ENCODE measurements at places on chromosomes 6 and 20.
A peak's percentile ranks its signal among the peaks of the same experiment; 100 is the strongest.

DNA sequence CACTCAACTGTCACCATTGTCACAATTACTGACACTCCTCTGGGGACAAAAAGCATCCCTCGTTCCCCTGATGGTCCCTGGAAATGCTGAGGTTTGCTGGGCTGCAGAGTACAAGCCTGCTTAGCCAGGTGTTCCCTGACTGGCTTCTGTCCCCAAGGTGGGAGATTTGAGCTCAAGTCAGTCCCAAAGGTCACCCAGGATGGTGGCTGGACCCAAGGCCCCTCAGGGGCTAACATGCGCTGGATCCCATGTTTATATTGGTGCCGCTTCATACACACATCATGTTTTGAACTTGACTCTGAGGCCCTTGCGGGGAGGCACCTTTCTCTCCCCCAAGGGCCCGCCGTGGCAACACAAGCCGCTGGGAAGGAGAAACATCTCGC lies 44.2 kb downstream of the PMEPA1 start:
- no peak for DNase-seq

DNA sequence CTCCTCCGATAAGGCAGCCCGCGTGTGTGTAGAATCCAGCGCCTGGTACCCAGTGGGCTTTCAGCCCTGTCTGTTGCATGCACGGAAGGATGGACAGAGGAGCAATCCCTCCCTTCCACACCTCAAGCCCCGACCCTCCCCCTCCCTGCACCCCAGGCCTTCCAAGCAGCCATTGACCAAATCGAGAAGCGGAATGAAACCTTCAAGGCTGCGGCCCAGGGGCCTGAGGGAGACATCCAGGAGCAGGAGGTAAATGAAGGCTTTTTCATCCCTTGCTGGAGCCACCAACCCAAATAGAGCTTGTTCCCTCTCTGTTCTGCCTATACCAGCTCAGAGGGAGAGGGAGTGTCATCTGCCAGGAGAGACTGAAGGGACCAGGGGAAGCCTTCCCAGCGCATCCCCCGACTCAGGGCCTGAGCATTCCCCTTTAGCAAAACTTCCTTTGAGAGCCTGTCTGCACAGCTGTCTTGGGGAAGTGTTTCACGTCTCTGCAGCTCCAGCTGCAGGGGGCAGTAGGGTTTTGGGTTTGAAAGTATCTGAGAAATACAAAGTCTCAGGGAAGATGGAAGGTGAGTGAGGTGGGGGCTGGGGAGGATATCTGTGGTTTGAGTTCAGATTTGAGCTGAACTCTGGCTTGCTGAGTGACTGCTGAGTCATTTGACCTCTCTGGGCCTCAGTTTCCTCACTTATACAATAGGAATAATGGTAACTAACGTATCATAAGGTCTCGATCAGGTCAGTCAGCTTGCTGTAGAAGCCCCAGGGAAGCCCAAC lies 16.1 kb downstream of the FGD2 start:
- no peak for DNase-seq

GRCh38 chr6:21429291-21429690 lies 164.3 kb upstream of the SOX4 start:
- DNase-seq = no peak

DNA sequence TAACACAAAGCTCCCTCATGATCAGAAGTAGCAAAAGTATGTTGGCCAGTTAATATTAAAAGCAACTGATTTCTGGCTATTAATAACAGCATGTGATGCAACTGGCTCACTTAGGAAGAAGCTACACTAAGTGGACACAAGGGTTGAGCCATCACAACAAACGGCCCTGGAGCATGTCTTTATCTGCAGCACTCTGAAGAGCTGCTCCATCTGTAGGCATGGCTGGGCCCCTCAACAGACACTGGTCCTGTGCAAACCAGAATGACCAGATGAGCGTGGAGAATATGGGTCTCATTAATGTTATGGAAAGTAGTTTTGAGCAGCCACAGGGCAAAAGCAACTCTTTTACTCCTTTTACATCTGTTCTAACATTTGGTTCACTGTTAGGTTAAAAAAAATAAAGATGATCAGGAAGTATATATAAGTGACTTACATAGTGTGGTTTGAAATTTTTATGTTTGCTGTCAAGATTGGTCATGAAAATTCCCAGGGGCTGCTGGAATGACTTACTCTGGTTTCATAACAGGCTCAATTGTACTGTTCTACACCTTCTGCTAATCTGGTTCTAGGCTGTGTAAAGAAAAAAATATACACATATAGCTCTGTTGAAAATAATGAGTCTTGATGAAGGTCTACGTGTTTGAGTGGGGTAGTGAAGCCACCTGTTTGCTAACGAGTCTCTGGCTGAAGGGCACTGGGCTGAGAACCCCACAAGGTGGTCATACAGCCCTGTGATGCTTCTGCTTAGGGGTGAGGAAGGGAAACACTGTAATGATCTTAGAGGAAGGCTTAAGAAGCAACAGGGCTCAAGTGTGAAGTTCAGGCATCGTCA lies 58.1 kb downstream of the INSM1 start:
- DNase-seq = no peak

DNA sequence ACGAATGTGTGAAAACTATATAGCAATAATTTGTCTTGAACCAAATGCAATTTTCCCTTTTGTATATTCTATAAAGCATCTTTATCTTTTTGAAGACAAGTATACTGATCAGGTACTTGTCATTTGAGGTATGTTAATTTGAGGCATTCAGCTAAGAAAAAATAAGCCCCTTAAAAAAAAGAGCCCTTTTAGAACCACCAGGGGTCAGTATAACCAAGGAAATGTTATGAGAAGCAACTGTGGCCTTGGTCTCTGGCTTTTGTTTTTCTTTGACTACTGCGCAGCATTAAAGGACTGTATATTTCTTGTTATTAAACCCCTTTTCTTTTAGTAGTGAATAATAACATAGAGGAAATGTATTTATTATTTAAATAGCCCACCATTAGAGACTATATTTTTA lies 43.1 kb downstream of the CD109 start:
- DNase-seq = no peak

DNA sequence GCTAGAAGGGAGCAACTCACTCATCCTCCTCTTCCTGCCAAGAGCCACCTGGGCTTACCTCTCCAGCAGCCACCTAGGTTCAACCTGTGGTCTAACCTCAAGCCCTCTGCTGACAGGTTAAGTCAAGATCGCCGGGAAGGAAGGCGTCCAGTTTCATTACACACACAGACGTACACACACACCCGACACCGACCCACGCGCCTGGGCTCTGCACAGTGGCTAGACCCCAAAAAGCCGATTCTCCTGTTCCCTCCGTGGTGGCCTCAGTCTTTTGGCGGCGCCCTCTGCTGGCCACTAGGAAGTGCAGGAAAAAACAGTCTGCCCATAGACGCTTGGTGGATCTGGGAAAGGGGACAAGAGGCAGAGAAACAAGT lies 52.8 kb downstream of the MRPL14 start:
- DNase-seq = peak; percentile 85

GRCh38 chr20:56924292-56925081 lies 295.4 kb downstream of the TFAP2C start:
- no peak for DNase-seq

GRCh38 chr20:52619101-52619500 lies 353.1 kb upstream of the TSHZ2 start:
- no peak for DNase-seq

GRCh38 chr6:15079288-15079817 lies 166.5 kb upstream of the JARID2 start:
- DNase-seq = no peak

GRCh38 chr6:157227202-157228166 lies 95.8 kb downstream of the TMEM242 start:
- peak; percentile 43 for DNase-seq

DNA sequence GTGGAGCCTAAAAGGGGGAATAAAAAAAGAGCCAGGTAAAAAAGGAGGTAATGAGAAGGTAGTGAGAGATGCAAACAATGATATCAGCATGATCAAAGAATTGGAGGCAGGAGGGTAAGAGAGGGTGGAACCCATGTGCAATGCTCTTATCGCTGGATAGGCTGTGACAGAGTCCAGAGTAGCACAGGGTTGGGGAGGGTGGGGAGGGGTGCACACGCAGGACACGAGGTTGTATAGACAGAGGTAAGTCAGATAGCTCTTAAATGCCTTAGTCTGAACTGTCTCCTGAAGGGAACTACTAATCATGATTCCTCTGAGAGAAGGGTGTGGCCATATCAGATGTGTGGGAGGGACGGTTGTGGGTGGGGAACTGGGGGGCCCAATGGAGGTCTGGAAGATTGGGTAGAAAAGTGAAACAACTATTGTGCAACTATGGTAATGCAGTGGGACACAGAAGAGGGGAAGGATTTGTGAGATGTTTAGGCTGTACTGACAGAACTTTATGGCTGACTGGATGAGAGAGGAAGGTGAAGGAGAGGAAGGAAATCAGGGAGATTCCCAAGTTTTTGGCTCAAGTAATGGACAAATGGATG lies 354.8 kb downstream of the BTBD9 start:
- no peak for DNase-seq

GRCh38 chr6:11353921-11354389 lies 121.5 kb upstream of the NEDD9 start:
- no peak for DNase-seq

DNA sequence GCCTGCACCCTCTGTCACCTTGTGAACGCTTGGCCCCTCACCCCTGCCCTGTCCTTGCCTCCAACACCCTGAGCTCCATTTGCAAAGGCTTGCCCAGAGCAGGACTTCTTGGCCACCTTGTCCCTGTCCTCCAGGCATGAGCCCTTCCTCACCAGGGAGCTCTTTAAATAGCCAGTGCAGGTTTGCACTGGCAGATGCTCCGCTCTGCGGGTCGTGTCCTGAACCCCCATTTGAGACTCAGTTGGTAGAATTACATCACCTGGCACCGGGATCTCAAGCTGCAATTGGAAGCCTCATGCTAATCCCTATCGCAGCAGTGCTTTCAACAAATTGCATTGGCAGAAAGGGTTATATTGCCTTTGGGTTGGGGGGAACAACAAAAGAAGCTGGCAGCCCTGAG lies 85.9 kb downstream of the TRMT6 start:
- no peak for DNase-seq

DNA sequence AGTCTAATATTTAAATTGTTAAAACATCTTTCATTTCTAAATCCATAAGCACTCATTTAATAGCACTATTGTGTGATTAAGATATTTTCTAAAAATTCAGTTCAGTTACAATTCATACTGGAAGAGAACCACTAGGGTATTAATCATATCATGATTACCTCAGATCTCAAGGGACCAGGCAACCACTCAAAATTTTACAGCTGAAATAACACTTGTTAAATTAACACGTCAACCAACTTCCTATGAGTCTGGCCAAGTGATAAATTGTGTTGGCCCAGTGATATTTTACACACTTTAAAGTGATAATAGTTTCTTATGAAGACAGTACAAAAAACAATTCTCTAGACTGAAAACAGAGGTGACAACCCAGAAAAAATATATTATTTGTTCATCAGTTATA lies 869.0 kb upstream of the ADGRB3 start:
- DNase-seq = no peak

- no peak for DNase-seq
These were observed 103.8 kb downstream of the CEBPB start for GRCh38 chr20:50294164-50295088.

DNA sequence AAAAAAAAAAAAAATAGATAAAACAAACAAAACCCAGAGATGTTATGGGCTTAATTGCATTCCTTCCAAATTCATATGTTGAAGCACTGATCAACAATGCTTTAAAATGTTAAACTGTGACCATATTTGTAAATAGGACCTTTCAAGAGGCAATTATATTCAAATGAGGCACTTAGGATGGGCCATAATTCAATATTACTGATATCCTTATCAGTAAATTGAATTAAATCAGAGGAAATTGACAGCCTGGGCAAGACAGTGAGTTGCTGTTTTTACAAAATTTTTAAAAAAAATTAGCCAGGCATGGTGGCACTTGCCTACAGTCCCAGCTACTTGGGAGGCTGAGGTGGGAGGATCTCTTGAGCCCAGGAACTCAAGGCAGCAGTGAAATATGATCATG lies 364.1 kb downstream of the GJA1 start:
- DNase-seq = no peak

DNA sequence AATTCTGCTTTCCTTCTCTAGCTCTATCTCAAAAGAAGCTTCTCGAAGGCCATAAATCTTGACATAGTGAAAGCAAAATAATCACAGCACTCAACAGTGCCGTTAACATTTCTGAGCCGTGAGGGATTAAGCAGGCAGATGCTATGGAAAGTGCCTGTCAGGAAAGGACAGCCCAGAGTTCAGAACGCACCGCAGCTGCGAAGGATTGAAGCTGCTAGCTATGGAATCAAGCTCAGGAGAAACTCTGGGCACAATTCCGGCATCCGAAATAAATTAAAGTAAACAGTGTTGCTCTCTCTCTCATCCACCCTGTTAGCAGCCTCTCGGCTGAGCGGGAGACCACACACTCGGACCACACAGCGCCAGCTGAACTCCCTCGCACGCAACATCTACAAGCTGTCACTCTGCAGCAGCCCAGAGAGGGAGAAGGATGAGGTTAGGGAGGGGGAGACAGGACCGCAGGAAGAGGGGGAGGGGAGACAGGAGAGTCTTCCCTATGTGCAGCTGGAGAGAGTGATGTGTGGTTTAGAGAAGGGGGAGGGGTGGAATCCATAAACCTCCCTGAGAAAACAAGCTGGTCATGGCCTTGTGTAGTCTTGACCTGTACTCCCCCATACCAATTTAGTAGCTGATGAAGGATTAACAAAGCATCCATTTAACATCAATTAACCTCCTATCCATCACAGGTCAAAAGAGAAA lies 9.0 kb downstream of the EXOC2 start:
- peak; percentile 80 for DNase-seq

- no peak for DNase-seq
These were observed 37.7 kb upstream of the SLC4A11 start for GRCh38 chr20:3276680-3277015.

- no peak for DNase-seq
These were observed 58.7 kb downstream of the BCKDHB start for GRCh38 chr6:80165143-80165542.

- no peak for DNase-seq
These were observed 5.2 kb downstream of the TMEM181 start for GRCh38 chr6:158565122-158565429.

- no peak for DNase-seq
These were observed 1.0 kb downstream of the ARMH2 start for GRCh38 chr6:24797596-24798216.

- no peak for DNase-seq
These were observed 70.3 kb downstream of the ITCH start for GRCh38 chr20:34433391-34433790.

DNA sequence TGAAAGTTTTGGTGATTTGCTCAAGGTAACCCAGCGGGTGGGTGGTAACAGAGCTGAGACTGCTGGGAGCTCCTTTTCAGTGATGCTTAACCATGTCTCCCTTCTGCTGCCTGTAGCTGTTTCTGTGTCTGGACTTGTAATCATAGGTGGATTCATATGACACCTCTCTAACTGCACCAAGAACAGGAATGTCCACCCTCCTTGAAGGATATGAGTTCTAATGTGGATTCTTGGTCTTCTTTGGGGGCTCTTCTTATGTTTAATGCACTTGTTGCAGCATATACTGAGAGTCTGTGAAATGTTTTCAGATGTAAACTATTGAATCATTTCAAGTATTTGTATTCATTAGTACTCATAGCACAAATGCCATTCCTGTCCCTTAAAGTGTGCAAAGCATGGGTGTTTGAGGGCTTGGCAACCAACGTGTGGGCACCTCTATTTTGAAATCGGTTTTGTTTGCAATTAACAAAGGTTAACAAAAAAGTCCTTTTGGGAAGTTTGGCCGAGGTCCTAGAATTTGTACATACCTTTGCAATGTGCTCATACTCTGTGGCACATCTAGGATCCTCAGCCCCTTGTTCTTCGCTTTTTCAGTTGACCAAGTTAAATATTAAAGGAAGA lies 138.0 kb downstream of the SOX4 start:
- no peak for DNase-seq

GRCh38 chr6:51843456-51844056 lies 243.9 kb downstream of the PKHD1 start:
- no peak for DNase-seq

GRCh38 chr6:134802426-134803058 lies 147.4 kb downstream of the ALDH8A1 start:
- no peak for DNase-seq

Measured in ecto neural progenitor cell (in vitro differentiated cells).